SHP77 treated with DMSO at 0.1 percent for 48 hours (cell line): ENCODE measurements at places on chromosomes 12 and 14.

DNA sequence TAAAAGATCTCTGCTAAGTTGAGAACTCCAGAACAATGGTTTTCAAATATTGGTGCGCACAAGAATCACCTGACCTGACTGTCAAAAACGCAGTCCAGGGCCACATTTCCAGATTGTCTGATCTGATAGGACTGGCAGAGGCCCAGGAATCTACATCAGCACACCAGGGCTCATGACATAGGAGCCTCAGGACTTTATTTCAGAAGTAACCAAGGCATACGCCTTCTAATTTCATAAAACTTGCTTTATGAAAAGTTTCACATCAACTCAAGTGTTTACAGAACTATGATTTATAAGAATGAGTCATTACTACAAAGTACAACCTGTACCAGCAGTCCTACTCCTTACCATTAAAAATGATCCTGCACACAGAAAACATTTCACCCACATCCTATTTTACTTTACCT lies 47.7 kb upstream of the PTPRO start:
- no peak for DNase-seq

DNA sequence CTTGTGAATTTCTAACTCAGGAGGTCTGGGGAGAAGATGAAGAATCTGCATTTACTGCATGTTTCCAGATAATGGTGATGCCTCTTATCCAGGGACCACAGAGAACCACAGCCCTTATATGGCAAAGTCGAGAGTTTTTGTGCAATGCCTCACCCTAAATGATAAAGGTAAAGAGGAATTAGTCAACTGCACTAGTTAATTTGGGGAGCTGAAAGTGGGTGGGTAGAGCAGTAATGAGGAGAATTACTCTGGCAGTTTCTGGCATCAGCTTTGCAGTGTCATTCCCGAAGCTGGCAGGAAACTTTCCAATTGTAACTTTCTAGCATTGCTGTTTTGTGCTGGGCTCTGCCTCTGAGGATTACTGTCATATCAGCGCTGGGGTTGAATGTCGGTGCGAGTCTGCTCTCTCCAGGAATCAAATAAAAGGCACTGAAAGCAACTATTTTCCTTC lies 10.3 kb downstream of the EGLN3 start:
- no peak for DNase-seq

GRCh38 chr14:31127690-31128089 lies 79.9 kb downstream of the HECTD1 start:
- no peak for DNase-seq

- DNase-seq: no peak
Observed at GRCh38 chr14:62144863-62145262, 382.6 kb downstream of the SNAPC1 start.

DNA sequence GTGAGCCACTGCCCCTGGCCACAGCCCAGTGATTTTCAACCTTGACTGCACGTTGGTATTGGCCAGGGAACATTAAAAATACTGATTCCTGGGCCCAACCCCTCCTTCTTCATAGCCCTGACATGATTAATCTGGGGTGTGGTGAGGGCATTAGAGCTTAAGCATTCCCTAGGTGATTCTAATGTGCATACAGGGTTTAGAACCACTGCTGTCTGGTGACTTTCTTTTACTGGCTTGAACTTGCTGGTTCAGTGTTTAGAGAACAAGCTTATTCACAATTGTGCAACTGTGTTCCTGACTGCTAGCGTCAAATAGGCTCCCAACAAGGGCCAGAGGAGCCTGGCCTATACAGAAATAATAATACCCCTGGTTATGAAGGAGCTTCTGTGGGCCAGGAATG lies 488.8 kb upstream of the CCDC196 start:
- no peak for DNase-seq

- no peak for DNase-seq
Observed at GRCh38 chr14:32085845-32086383, 8.8 kb downstream of the ARHGAP5 start.

DNA sequence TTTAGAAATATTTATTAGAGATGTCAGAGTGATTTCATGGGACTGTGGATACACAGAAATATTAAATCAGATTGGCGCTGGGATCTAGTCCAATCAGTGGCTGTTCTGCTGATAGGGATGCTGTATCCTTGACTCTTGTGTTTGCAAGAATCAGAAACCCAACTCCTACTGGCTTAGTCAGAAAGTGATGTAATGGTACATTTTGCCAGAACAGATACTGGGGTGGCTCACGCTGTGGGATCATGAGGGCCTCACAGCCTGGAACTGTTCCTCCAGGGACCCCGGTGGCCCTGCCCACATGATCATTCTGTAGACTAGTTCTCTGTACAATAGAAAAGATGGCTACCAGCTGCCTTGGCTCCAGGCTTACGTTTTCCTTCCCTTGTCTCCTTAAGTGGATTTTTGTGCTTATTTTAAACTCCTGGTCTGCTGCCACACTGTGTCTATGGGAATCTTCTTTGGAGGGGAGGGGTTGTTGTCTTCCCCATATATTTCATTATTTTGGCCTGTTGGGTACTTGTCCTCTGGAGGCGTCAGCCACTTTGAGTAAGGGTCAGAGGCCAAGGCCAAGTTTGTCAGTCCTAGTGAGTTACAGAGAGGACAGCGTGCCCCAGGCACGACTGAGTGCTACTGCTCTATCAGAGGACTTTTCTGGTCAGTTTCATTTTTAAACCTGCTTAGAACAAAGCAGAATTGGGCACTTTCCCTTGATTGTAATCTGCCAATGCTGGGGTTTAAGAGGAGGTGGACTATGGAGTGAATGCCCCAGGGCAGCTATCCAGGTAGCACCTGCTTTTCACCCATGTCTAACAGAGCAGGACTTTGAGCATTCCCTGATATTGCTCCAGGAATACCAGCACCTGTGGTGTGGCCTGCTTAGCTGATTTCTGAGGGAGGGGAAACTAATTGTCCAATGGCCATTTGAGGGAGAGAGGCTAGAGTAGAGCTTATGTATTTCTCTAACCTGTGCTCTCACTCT lies 164.3 kb downstream of the SLC5A8 start:
- DNase-seq: no peak

- no peak for DNase-seq
Observed at GRCh38 chr14:91891721-91892220, 24.4 kb upstream of the TC2N start.
